ENCODE measurements at places on chromosomes 12 and 14.

DNA sequence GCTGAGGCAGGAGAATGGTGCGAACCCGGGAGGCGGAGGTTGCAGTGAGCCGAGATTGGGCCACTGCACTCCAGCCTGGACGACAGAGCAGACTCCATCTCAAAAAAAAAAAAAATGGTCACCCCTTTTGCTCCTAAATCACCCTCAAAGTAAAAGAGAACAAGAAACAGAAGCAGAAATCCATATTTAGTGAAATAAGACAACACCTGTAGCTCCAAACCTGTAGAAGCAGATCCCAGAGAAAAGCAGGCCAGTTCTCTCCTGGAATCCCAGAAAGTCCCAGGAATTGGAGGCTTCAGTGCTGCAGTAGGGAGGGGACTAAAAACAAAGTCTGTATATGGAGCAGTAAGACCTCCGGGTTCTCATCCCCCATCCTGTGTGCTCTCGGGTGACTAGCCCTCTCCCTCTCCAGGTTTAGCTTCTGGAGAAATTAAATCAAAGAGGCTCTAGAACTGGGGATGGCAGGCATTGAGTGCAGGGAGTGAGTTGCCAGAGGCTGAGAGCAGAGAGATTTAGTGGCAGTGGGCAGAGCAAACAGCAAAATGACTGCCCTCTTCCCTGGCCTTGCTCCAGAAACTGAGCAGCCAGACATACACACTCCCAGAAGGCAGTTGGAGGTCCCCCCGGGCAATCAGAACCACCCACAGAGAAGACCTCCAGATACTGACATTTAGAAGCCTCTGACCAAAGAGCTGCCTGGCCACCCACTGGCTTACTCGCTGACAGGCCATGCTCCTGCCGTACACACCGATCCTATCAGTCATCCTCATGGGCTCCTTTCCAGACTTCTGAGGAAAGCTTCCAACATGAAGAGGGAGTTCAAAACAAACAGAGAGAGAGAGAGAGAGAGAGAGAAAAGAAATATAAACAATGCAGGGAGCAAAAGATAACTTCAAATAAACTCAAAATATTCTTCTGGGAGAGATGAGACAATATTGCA, 6.3 kb upstream of the MLXIP start:
- DNase-seq: no peak

DNA sequence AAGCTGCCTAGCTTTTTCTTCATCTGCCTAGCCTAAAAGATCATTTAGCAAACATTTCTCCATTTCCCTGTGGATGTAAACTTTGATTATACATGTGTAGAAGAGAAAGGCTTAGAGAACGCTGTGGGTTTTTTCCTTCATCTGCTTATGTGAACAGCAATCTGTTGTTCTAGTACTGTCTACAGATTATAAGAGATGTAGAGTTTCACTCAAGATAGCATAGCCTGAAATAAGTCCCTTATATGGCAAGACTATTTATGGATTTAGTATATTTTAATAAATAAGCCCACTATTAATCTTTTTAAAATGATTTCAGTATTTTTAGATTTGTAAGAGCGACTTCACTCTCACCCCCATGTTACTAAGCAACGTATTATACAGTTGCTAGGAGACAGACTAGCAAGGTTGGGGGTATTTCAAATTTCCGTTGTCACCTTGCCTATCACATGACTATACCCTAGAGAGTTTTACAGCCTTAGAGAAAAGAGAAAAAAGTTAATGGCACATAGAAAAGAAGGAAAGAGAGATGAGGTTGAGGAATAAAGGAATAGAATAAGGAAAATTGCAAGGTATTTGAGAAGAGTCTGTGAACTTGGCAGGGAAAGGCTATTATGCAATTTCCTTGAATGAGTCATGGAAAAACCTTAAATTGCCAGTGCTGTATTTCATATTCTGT, 12.2 kb upstream of the TUBA1A start:
- no peak for DNase-seq

GRCh38 chr14:74333909-74334308, 14.4 kb upstream of the VRTN start:
- DNase-seq: no peak

GRCh38 chr12:104750061-104750460, 208.0 kb downstream of the SLC41A2 start:
- DNase-seq: no peak

- DNase-seq: no peak
These were observed 43.7 kb upstream of the TMED10 start for GRCh38 chr14:75220156-75220555.

DNA sequence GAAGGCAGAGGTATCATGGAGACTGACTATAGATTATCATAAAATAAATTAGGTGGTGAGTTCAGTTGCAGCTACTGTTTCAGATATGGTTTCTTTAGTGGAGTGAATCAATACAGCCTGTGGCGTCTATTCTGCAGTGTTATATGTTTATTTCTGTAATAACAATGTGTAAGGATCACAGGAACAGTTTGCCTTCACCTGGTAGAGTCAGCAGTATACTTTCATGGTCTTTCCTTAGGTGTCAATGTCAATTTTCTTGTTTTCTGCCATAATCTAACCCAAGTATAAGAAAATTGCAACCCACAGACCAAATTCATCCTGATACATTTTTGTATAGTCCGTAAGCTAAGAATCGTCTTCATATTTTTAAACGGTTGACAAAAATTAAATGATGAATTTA, 140.4 kb upstream of the ATF7IP start:
- DNase-seq: no peak

- no peak for DNase-seq
These were observed 581 bp upstream of the ESYT1 start for GRCh38 chr12:56127485-56127887.

DNA sequence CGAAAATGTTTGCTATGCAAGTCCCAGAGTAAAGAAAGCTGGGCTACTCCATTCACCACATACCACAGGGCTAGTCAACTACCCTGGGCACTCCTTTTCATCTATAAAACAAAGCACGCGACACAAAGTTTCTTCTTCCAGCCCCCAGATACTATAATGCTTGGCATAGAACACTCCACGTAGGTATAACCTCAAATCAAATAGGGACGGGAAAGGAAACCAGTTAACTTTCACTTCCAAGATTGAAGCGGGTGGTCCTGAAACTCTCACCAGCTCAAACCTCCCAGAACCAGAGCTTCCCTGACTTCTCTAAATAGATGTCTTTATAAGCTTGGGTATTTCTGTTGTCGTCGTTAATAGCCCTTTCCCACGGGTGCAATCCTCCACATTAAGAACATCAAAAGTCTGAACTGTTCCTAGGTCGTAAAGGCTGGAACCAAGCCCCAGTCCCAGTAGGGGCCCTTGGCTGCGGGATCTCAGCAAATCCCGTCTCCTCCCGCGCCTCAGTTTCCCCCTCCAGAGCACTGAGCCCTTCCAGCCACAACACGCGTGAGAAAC, 647 bp downstream of the LGMN start:
- DNase-seq: no peak

GRCh38 chr14:93744876-93745275, 43.4 kb downstream of the PRIMA1 start:
- no peak for DNase-seq

GRCh38 chr12:78566456-78566855, 298.1 kb upstream of the SYT1 start:
- DNase-seq: no peak

GRCh38 chr14:65981192-65981843, 504.9 kb upstream of the CCDC196 start:
- DNase-seq: no peak

DNA sequence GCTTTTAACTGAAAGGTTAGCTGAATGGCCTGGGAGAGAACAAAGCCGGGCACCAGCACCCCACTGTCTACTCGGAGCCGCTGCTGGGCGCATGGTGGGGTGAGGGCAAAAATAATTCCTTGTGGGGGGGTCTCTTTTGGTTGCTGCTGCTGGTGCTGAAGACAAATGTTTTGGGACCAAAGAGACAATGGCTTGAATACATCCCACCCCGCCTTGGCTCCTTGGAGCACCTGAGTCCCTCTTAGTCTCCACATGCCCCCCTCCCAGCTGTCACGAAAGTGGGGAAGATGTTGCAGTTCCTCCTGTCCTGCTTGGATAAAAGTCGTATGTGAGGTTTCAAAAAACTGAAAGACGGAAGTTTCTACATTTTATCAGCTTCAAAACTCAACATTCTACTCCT, 85.0 kb downstream of the PIWIL1 start:
- DNase-seq: no peak

- no peak for DNase-seq
These were observed 149.4 kb downstream of the BCL11B start for GRCh38 chr14:99122521-99123125.

GRCh38 chr12:104722601-104723534, 235.2 kb downstream of the SLC41A2 start:
- no peak for DNase-seq

DNA sequence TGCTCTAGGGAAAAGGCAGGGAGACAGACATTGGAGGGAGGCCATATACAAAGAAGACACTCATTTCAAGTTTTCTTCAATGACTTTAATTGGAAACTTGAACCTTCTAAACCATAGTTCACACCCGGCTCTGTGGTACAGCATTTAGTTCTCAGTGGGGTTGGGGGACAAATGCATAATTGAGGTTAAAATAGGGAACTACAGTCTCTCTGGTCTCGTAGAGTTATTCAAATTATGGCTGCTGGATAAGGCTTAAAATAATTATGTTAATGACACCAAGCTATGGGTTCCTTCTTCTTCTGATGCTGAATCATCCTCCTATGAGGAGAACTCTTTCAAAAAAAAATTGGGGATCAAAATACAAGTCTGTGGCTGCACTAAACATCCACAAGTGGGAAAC, 3.8 kb upstream of the RPAP3 start:
- no peak for DNase-seq

GRCh38 chr12:18066666-18067065, 23.3 kb downstream of the RERGL start:
- no peak for DNase-seq

- no peak for DNase-seq
These were observed 7.7 kb downstream of the ATF7IP start for GRCh38 chr12:14373217-14373616.

- DNase-seq: no peak
These were observed 4.2 kb downstream of the SH2B3 start for GRCh38 chr12:111409780-111410430.

DNA sequence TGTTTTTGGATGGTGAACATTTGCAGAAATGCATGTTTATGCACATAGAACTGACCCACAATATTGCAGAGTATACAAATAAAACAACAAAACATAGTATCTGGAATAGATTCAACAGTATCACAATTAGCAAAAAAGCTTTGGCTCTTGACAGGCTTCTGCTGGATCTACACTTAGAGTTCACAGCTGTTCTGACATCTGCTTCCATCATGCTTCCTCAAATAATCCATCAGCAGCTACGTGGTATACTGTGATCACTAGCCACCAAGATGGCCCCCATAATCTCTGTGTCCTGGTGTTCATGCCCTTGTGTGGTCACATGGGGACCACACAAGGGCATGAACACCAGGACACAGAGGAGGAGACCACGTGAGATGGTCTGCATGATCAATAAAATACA, 166.6 kb upstream of the CCDC198 start:
- DNase-seq: no peak

- DNase-seq: no peak
These were observed 65.9 kb downstream of the ITPR2 start for GRCh38 chr12:26767116-26767515.

DNA sequence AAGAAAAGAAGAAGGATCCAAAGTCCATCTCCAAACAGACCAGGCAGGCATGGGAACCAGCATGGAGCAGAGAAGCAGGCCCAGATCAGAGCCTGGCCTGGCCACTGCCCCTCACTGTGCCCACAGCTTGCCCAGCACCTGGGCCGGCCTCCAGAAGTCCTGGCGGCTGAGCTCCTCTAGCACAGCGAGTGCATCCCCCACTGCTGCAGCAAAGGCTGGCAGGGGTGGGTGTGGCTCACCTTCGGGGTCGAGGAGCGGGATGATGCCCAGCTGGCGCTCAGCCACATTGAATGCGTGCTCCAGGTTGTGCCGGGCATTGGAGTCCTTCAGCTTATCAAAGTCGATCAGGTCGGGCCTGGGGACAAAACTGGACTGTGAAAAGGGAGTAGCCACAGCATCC, 78.7 kb downstream of the SPTB start:
- DNase-seq: no peak

GRCh38 chr14:105333020-105333490, 18.5 kb downstream of the PACS2 start:
- no peak for DNase-seq

DNA sequence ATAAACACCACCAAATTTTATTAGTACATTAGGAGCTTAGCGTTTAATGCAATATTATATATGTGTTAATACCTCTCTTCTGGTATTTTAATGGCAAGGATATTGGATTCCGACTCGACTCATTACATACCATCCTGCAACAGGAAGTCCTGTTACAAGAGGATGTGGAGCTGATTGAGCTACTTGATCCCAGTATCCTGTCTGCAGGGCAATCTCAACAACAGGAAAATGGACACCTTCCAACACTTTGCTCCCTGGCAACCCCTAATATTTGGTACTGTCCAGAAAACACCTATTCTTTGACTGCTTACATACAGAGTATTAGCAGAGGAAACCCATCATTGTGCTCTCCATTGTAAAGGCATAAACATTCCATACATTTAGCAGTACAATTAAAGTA, 45.2 kb downstream of the VEZT start:
- DNase-seq: no peak

- DNase-seq: no peak
These were observed 62.0 kb upstream of the SYT1 start for GRCh38 chr12:78802593-78802992.

DNA sequence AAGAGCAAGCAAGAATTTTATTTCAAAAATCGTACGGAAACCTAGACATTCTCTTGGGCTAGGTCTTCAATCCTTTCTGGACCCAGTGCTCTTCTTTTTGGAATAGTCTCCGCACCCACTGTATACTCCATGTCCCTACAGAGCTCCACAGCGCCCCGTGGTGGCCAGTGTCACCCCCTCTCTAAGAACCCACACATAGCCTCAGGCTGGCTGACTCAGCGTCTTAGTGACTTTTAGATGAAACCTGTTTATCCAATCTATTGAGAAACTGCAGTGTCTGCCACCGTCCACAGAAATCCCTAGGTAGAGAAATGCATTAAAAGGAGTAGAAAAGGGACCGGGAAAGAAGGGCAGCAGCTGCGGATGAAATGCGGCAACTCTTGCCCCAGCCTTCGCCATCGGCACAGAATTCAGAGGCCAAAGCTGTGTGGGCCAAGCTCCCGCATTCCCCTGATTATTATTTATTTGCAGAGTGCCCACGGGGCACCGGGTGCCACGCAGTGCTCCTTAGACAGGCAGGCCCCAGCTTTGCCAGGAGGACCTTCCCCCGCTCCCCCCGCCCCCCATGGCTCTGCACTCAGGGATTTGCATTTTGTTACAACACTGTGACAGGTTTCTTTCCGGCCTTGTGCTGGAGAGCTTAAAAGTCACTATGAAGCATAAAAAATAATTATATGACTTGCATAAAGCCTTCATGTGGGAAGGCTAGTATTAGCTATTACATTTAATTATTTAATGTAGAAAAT, 170.1 kb upstream of the FKBP4 start:
- DNase-seq: no peak
